ENCODE measurements at places on chromosomes 16 and 17.

GRCh38 chr17:80777274-80777673, 214.4 kb upstream of the CHMP6 start:
- DNase-seq, result no peak

GRCh38 chr17:83006515-83007455, 72.6 kb upstream of the METRNL start:
- DNase-seq, result no peak

- no peak for DNase-seq
Measured at GRCh38 chr17:61338000-61338798, 61.4 kb upstream of the TBX2 start.

GRCh38 chr17:47315451-47316266, 8.1 kb upstream of the EFCAB13 start:
- no peak for DNase-seq

DNA sequence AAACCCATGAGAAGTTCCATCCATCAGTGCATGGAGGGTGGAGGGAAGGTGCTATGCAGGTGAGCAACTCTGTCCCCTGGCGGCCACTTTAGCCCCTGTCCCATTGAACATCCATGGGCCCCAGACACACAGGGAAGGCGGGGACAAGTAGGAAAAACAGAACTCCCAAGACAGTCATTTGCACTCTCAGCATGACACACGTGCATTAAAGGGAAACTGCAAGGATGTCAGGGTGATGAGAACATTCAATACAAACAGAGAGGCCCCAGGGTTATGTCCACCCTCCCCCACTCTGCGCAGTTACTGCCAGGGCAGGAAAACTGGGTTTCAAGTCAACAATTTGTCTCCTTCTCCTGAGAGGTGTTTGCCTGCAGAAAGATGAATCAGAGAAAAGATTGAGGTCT, 44.0 kb upstream of the AKTIP start:
- DNase-seq, result no peak

GRCh38 chr17:47953909-47954308, 3.8 kb downstream of the PRR15L start:
- no peak for DNase-seq

GRCh38 chr17:58375811-58376210, 23.8 kb upstream of the SUPT4H1 start:
- DNase-seq, result no peak

DNA sequence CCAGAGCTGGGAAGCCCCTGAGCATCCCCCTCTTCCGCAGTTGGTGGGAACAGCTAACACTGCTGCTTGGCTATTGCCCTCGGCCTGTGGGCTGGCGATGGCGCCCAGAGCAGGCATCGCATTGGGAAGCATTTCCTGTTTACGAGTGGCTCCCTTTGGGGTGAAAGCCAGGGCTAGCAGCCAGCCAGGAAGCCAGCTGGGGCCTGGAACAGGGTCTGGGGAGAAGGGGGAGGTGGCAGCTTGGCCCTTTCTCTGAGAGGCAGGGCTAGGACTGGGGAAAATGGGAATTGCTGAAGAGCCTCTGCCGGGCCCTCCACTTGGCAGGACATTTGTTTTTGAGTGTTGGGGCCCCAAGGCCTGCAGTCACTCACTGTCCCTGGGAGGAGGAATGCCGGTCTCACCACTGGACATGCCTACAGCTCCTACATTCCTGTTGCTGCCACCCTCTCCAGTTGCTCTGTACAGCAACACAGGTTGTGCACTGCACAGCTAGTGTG, 2.4 kb upstream of the MTSS2 start:
- no peak for DNase-seq

DNA sequence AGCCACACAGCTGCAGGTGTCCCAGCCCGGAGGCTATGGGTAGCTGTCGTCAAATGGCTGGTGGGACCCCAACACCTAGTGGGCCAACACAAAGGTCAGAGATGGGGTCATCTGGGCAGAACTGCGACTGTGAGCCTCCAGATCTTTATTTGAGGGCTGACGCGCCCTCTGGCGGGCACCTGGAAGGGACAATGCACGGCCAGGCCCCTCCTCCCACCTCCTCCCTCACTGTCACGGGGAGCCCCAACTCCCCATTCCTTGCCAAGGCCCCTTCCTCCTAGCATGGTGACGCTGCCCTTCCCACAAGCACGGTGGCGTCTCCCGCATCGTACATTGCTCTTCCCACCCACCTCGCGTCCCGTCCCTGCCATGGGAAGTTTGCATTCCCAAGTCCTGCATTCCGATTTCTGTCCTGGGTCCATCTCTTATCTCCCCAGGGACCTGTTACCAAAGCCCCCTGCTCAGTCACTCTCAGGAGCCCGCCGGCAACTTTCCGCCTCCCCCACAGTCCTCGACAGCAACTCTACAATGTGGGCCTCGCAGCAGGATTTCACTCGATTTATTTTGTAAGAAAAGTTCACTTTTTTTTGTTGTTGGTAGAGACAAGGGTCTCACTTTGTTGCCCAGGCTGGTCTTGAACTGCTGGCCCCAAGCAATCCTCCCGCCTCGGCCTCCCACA, 1.0 kb downstream of the TLE7 start:
- DNase-seq, result no peak

DNA sequence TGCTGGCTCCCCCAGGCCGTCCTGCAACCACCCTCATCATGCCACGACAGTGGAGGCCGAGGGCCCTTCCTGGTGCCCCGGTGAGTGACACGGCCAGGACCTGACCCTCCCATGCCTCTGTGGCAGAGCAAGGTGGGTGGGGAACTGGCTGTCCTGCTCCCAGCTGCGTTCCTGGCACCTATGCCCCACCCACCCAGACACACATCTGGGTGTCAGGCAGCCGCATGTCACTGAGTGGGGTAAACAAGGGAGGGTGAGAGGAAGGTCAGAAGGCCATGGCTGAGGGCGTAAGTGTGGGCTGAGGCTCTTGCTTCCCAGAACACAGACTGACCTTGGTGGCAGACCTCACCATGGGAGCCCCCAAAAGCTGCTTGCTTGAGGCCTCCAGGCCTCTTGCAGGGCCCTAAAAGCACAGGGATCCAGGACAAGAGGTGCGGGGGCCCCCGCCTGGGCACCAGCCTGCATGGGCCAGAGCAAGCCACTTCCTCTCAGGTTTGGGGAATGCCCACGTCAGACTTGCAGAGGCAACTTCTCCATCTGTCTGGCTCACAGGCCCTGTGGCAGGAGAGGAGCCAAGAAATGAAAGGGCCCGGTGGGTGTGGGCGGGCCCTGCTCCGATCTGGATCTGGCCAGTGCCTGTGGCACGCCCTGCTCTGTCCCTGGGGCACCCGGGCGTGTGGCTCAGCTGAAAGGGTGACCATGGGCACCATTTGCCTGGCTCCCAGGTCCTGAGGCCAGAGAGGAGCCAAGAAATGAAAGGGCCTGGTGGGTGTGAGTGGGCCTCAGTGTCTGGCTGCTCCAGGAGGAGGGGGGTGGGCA, 3.9 kb upstream of the CCDC57 start:
- no peak for DNase-seq

GRCh38 chr17:27778183-27778582, 22.1 kb downstream of the NOS2 start:
- no peak for DNase-seq

DNA sequence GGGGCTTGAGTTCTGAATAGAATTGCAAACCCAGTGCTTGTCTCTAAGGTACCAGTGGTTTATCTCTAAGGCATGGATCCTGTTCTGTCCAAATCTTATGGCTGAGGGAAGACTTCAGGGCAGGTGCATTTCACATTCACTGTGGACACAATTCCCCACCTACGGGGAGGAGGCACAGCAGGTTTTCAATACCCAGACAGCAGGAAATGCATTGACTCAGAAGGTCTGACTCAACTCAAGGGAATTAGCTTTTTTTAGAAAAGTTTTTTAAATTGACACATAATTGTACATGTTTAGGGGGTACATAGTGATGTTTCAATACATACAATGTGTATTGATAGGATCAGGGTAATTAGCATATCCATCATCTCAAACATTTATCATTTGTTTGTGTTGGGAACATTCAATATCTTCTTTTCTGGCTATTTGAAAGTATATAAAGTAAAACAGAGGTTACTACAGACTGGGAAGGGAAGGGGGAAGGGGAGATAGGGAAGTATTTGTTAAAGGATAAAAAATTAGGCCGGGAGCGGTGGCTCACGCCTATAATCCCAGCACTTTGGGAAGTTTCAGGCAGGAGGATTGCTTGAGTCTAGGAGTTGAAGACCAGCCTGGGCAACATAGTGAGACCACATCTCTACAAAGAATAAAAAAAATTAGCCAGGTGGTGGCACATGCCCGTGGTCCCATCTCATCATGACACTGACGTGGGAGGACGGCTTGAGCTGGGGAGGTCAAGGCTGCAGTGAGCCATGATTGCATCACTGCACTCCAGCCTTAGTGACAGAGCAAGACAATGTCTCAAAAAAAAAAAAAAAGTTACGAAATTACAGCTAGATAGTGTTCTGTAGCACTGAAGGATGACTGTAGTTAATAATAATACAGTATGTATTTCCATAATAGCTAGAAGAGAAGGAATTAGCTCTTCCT, 54.9 kb downstream of the RGS9 start:
- no peak for DNase-seq

DNA sequence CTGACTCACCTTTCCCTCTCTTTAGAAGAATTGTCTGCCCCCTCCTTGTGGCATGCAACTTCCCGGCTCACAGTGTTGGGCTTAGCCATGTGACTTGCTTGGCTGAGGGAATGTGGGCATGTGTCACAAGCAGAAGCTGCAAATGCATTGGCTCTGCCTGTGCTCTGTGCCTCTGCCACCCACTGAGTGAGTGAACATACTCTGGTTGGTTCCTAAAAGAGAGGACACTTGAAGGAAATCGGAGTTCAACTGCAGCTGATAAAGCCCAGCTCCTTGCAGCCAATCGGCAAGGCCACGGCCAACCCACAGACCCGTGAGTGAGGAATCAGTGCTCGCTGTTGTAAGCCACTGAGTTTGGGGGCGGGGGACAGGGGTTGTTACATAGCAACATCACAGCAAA, 10.9 kb upstream of the GINS2 start:
- DNase-seq, result no peak

- no peak for DNase-seq
Measured at GRCh38 chr17:58480090-58480489, 8.1 kb downstream of the HSF5 start.

All from esophagus squamous epithelium (tissue), 5 donors.